ENCODE measurements at places on chromosomes 5 and 9.

DNA sequence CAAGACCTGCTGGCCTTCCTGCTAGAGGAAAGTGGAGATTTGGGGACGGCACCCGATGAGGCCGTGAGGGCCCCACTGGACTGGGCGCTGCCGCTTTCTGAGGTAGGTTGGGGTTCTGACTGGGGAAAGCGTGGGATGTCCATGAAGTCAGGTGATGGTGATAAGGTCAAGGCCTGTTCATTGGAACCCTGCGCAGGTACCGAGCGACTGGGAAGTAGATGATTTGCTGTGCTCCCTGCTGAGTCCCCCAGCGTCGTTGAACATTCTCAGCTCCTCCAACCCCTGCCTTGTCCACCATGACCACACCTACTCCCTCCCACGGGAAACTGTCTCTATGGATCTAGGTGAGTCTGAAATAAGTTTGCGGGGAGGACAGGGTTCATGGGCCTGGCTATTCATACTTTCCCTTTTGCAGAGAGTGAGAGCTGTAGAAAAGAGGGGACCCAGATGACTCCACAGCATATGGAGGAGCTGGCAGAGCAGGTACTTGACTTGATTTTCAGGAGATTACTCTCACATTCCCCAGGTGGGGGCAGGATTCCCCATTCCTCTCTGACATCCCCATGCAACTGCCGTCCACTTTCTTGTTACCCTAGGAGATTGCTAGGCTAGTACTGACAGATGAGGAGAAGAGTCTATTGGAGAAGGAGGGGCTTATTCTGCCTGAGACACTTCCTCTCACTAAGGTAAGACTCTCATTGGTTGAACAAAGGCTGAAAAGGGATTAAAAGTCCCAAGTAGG lies 505 bp downstream of the CREB3 start:
- DNase-seq: peak; percentile 40

- no peak for DNase-seq
Observed at GRCh38 chr5:75532190-75532589, 20.5 kb downstream of the POLK start.

DNA sequence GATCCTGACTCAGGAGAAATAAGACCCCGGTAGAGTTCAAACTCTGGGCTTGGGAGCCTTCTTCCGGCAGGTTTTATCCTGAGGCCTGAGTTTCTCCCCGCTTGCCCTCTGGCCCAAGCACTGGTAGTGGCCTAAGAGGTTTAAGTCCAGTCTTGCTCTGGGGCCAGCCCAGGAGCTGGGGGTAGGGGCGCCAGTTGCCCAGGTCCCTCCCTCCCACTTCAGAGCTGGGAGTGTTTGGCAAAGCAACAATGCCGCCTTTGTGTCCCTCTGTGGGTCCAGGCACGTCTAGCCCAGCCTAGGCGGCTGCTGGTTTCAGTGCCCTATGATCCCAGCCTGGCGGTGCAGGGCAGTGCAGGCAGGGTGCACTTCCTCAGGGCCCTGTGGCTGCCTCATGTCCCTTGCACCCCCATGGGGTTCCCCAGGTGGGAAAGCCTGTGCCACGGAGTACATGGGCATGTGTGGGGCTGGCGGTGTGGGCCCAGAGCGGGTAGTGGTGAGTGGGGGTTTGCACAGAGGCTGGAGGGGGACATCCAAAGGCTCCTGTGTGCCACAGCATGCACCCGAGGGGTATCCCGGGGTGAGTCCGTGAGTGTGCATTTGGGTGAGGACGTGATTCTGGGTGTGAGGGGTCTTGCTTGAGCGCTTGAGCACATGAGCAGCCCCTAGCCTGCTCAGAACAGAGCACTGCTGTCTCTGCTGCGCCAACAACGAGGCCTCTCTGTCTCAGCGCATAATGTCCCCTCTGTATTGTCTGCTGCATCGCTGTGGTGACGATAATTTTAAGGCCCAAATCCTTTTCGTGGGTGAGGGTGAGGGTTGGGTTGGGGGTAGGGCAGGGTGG lies 61.7 kb upstream of the PSD2 start:
- peak; percentile 98 for DNase-seq

DNA sequence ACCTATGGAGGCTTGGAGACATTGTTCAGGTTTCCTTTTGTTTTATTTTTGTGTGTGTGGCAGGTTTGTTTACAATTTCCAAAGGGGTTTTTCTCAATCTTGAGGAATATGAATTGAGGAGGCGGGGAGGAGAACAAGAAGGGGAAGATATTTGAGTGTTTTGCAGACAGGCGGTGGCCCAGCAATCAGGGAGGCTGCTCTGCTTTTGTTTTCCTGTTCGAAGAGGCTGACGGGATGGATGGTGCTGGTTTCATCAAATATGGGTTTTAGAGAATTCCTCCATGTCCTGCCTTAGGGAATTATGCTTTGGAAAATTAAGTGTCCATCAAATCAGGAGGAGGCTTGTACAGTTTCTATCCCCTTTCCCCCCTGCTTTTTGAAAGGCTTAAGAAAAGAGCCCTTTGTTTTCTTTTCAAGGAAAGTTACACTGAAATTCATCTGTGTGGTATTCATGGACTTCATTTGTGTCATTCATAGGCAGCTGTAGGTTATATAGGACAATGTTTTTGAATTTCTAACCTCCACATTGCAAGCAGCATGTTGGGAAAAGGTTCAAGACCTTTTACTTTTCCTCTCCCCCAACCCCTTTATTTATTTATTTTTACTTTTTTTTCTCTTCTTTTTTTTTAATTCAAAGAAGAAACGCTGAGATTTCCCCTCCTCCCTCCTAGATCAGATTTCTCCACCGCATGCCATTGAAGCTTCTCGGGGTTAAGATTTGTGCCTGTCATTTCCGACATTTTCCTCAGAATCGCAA lies 107.4 kb downstream of the ZNF462 start:
- DNase-seq: no peak

- DNase-seq: no peak
Observed at GRCh38 chr5:132428147-132428482, 58.6 kb downstream of the SLC22A5 start.

- DNase-seq: peak; percentile 83
Observed at GRCh38 chr9:20941174-20941690, 90.2 kb downstream of the HACD4 start.

DNA sequence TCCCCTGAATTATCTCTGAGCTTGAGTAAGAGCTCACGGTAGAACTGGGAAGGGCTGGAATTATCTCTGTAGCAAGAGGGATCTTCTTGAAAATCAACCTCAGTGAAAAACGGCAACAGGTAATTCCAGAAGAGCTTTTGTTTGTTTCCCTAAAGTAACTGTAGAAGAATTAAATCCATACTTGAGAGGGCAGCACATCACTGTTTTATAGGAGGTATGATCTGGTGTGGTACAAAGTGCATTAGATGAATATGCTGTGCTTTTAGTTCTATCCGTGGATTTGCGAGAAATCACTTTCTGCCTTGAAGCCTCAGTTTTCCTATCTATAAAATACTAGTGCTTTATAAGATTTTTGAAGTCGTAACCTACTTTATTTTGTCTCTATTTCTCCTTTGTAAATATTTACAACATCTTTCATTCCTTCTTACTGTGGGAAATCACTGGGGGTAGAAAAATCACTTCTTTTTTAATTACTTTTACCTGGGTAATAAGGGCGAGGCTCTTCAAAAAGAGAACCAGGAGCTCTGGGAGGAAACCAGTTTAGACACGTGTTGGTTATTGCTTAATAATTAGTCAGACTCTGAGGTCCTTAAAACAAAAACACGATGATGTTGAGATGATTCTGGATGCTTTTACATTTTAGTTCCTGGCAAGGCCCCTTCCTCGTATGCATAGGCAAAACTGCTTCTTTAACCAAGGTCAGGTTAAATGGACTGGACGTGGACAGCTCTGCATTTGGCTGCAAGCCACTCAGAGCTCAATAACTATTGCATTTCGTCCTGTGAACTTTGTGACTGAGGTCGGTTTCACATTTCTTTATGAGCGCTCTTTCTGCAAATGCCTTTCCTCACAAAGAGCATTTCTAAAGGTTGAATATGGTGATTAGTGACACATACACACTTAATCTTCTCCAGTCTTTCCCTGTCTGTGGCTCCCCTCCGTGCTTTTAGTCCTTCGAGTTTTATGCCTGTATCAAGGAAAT lies 376.1 kb downstream of the BRINP1 start:
- no peak for DNase-seq

- peak; percentile 62 for DNase-seq
Observed at GRCh38 chr9:129482521-129483414, 138.1 kb downstream of the C9orf50 start.

- no peak for DNase-seq
Observed at GRCh38 chr5:86806206-86806605, 188.5 kb downstream of the COX7C start.

GRCh38 chr9:123107639-123108285 lies 74.3 kb downstream of the GPR21 start:
- DNase-seq: no peak

DNA sequence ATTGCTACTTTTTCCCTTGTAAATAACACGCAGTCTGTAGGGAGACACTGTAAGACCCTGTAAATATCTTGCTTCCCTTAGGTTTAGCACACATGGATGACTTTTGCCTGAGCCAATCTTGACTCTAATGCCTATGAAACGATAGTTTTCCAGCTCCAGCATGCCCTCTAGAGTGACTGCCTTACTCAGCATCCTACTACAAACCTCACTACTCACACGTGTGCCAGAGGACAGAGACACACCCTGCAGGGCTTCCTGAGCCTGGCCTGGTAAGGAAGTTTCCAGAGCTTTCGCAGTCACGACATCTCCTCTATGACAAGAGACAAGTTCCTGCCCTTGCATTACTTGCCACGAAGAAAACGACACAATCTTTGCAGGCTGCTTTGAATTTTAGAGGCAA lies 138.1 kb downstream of the ATPSCKMT start:
- DNase-seq: peak; percentile 54

DNA sequence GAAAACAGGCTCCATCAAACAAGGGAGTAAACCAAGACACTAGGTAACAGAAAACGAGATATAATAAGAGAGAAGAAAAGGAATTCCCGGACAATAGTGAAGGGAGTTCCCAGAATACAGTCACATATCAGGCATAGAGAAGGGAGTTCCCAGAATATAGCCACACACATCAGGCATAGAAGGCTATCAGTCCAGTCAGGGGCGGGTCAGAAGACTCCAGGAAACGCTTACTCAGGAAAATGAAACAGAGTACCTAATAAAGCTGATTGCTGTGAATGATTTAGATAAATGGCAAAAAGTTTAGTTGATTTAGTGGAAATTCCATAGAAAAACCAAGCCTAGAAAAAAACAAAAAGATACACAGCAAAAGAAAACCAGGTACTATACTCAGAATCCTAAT lies 4.9 kb downstream of the TOMM5 start:
- DNase-seq: no peak

- no peak for DNase-seq
Observed at GRCh38 chr9:28234894-28235277, 661.6 kb upstream of the C9orf72 start.

GRCh38 chr5:179142434-179143198 lies 82.4 kb downstream of the ZNF354C start:
- DNase-seq: no peak

DNA sequence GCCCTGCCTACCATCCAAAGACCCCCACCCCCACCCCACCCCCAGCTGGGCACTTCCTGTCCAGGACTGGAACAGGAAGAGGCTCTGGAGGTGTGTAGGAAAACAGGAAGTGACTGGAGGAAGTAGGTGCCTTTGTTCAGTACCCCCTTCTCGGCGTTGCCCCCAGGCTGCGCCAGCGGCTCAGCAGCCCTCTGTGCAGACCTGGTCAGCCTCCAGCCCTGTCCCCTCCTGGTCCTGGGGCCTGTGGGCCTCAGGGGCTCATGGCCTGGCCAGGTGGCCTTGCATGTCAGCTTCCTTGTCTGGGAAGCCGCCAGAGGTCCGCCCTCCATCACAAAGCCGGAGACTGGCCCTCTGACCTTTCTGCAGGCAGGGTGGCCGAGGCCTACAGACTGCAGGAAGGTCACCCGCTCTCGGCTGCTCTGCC lies 26.0 kb downstream of the FLT4 start:
- no peak for DNase-seq

- no peak for DNase-seq
Observed at GRCh38 chr9:116944714-116945534, 257.8 kb downstream of the TRIM32 start.

DNA sequence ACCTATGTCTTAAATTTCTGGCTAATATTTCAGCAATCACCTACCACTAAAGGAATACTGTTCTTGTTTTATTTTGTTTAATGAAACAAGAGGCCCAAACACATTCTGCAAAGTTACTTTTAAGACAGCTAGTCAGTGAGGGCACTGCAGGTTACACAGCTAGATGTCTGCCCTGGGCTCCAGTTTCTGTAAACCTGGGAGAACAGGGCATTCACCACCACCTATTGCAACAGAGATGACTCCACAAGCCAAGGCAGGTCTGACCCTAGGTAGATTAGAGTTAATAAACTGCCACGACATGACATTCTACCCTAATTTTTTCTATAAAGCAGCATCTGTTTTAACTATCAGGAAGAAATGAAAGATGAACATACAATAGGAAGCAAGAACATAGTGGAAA lies 90.8 kb downstream of the SLF1 start:
- DNase-seq: no peak

DNA sequence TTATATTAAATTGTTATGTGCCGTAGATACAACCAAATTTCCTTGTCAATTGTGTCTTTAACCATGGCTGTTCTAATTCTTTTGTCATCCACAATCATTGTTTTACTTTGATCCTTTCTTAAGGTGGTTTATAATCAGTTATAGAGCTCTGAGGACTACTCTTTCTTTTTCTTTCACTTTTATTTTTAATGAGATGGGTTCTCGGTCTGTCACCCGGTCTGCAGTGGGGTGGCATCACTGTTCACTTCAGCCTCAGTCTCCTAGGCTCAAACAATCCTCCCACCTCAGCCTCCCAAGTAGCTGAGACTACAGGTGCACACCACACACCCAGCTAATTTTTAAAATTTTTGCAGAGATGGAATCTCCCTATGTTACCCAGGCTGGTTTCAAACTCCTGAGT lies 74.2 kb downstream of the ANXA2R start:
- DNase-seq: no peak

DNA sequence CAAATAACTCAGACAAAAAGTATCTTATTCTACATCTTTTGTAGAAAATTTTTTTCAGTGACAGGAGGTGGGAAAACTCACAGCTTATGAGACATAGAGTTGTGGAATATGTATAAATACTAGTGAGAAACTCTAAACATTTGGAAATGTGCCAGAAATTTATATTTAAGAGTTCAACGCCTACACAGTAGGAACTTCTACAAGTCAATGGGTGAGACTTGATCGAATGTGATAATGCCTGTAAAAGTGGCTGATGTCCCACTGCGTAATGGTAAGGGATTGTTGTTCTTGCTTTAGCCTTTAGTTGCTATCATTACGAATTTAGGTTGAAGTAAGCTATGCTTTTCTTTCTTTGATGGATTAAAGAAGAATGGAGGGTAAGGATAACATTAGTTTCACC lies 40.0 kb upstream of the RICTOR start:
- no peak for DNase-seq

GRCh38 chr9:96883922-96884321 lies 29.6 kb upstream of the ZNF782 start:
- DNase-seq: no peak

Measured in Ammon's horn (tissue), 1 donor.